GM19239 (cell line): ENCODE measurements at places on chromosomes 2 and 18.

DNA sequence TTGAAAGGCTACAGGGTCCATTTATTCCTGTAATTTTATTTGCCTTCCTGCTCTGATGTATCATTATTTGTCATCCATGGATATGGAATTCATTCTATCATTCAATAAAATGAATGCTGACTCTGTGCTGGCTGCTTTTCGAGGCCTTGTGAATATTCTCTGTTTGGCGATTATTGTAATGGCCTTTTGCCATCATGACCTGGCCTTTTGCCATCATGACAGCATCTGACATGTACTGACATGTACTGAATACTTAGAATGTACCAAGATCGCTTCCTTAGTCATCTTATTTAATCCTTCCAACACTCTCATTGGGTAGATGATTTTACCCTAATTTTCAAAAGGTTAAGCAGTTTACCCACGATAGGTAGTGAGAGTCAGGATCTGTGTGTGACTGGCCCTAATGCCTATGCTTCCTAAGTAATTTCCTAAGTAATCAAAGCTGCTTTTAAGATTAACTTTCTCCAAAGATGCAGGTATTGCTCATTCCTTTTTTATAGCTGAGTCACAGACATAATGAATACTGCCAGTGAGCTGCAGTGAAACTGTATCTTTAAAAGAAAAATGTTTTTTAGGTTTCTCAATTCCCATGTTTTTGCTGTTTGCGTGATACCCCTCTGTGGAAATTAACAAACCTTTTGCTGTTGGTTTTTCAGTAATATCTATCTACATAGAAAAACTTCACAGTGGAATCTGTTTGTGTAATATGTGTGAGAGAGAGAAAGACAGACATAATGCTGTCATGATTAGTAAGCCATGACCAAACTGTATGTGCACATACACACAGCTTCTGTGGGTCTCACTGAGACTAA is 127.8 kb downstream of the CERS6 start:
- no peak for DNase-seq

GRCh38 chr2:62884514-62884913 is 166.1 kb upstream of the OTX1 start:
- no peak for DNase-seq

DNA sequence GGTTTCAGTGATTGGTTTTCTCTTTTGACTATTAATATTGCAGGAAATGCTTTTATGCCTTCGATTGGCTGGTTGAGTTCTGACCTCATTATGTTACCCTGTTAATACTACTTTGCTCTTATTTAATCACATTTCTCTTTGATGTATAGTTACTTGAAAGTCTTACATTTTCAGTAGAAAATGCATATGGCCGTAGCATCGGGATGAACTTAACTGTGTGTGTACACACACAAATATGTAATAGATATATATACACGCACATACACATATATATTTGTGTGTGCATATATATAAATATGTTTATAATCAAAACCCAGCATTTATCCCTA is 1.6 kb downstream of the EPC2 start:
- DNase-seq = no peak

DNA sequence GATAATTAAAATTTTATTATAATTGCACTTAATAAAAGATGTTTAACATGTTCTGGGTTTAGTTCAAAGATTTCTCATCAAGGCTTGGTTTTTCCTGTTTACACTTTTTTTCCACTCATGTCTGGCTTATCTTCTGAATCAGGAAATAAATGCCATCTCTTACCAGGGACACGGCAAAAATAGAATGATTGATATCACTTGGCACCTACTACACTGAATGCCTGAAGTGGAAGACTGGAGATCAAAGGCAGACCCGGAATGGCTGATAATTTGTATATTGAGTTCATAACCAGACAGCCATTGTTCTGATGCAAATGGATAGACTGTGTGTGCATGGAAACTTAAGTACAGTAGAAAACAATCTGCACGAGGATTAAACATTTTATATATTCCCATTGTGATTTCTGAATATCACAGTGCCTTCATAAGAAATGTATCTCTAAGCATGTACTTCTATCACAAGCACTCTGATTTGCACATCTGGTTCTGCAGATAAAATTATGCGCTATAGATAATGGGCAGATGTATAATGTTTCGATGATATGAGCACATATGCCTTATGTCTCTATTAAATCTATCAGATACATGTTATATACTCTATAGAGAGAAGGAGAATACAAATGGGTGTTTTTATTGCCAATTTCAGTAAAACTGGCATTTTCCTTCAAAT is 304.8 kb downstream of the RND3 start:
- DNase-seq = no peak

DNA sequence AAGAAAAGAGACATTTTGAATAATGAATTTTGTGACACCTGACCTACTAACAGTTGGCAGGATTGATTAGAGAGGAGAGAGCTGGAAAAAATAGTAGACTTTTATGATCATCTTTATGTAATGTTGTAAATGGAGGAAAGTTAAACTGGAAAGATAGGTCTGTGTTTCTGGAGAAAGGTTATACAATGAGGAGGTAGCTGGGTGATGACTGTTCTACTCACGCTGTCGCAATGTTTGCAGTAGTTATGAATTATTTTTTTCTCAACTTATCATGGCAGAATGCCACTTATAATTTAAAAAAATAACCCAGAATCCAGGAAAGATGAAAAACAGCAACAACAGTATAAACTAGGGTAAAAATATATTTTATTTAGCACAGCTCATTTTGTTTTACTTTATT is 364.9 kb downstream of the SPAG16 start:
- no peak for DNase-seq

DNA sequence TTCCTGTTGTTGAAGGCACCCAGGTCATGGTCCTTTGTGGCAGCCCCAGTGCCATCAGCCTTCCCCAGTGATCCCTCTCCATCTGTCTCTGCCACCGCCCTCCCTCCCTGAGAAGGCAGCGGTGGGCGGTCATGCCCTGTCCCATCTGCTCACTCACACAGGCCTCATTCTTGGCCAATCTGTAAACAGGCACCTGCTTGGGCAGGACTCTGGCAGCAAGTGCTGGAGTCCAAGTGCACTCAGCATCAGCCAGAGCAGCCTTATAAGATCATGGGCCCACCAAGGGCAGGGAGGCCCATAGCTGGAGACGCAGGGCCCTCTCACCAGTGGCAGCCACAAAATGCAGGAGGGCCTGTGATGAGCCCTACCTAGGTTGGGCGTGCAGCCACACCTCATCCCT is 140.9 kb downstream of the TWIST2 start:
- no peak for DNase-seq

DNA sequence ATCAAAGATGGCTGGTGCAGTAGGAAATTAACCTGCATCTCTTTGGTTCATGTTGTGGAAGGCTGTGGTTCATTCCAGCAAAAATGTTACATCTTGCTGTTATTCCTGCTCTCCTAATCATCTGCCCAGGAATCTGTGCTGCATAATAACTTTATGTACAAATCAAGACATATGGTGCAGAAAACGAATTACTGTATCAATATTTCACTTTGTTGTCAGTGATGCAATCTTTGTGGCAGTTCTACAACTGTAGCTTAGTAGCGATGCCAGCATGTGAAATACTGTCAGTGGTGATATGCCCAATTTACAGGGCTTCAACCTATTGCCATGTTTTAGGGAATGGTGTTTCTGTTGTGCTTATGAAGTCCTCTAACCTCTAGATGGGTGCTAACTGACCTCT is 1114.7 kb downstream of the SOCS6 start:
- no peak for DNase-seq

DNA sequence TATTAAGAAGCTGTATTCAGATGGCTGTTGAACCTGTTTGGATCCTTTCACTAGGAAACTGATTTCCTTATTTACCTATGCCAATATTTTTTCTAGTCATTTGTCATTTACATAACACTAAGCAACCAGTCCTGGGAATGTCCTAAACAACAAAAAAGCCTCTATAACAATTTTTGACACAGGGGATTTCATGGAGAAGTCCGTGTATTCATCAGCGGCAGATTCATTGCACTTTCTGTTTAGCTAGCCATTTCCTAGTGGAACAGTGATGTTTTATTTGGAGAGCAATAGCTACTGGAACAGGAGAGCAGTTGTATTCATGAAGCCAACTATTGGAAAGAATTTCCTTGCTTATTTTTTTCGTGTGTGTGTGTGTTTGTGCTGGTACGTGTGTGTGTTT is 604.3 kb upstream of the POU3F3 start:
- no peak for DNase-seq

- no peak for DNase-seq
These were observed 102.7 kb downstream of the SH3BP4 start for GRCh38 chr2:235054475-235054874.

DNA sequence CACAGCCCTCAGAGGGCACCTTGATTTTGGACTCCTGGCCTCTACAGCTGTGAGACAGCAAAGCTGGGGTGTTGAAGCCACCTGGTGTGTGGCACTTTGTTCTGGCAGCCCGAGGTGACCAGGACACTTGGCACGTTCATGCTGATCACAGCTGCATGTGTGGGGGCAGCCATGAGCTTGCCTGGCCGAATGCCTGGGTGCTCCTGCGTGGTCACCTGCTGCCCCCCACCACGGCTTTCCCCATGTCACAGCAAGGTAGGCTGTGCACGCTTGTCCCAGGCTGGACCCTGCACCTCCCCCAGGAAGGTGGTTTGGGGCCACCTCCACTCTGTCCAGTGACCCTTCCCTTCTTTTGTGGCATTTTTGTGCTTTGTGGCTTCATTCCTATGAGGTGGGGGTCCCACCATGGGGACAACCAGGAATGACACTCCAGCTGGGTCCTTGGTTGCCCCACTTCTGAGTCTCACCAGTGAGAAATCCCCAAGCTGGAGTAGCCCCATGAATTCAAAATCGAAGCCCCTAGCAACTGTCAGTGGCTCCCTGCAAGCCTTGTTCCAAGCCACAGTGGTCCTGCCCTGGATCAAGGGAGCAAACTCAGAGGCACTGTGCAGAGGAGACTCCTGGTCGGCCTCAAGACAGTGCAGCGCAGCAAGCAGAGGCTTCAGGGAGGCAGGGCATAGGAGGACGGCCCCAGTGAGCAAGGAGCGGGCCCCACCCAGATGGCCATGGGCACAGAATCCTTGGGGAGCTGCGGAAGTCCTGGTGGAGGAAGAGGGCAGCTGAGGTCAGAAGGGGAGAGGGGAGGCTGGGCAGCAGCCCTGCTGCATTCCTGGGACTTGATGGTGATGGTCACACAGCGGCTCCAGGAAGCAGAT is 121.4 kb upstream of the HS6ST1 start:
- DNase-seq = no peak

DNA sequence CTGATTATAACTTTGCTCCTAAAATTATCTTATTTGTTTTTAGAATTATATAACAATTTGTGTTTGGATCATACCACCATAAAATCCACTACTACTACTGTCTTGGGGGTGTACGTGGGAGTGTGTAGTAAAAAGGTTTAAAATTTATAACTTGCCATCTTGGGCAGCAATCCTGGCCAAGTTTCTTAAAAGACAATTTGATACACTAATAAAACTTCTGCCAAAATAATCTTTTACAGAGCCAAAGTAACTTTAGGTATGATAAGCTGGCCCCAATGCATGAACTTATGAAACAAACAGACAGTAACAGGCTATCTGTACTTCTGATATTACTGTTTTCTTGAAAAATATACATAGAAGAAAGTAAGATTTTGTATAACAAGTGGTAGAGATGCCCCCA is 11.3 kb upstream of the UBE2E3 start:
- DNase-seq = no peak

GRCh38 chr2:185790361-185790760 is 51.8 kb downstream of the FSIP2 start:
- DNase-seq = no peak

GRCh38 chr2:111936881-111937280 is 38.5 kb downstream of the MERTK start:
- no peak for DNase-seq

DNA sequence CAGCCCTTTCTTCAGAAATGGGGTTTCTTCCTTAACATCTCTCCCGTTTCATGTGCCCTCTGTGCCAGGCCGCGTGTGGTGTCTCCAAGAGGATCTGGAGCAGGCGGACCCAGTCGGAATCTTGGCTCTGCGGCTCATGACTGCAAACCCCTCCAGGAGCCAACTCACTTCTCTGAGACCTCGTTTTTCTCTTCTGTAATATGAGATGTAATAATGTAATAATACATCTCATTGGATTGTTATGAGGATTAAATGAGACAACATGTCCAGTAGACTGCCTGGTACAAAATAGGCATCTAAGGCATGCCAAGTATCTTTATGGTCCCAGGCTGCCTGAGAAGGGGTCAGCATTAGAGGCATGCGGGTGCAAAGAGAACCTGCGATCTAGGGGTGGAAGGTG is 221.3 kb upstream of the REV1 start:
- no peak for DNase-seq

GRCh38 chr18:52484977-52485376 is 145.0 kb downstream of the DCC start:
- DNase-seq = no peak

- DNase-seq = no peak
These were observed 46.6 kb upstream of the ATP6V1B1 start for GRCh38 chr2:70888923-70889715.

GRCh38 chr2:161912154-161912553 is 161.9 kb downstream of the DPP4 start:
- no peak for DNase-seq

- no peak for DNase-seq
These were observed 17.9 kb downstream of the PLCL1 start for GRCh38 chr2:197822333-197822732.

GRCh38 chr2:199810422-199811171 is 40.4 kb downstream of the FTCDNL1 start:
- DNase-seq = no peak

GRCh38 chr2:23654756-23655155 is 269.8 kb downstream of the KLHL29 start:
- no peak for DNase-seq

GRCh38 chr2:96928277-96928781 is 58.1 kb downstream of the FAM178B start:
- no peak for DNase-seq
